ENCODE measurements at places on chromosomes 3 and 15.

DNA sequence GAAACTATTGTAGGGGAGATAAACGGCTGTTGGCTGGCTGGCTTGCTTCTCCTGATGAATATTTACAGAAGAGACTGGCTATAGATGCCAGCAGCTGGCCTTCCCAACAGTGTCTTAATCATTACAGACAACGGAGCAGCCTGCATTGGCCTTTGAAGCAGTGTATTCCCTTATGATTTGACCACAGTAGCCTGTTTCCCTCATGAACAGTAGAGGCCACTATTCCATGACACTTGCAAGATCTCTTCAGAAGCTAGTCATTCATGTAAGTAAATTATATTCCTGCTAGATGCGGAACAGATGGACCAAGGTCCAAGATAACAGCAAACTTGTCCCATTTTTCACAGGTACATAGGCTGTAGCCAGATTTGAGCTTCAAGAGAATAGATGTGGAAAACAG lies 47.3 kb downstream of the TMCO5A start:
- DNase-seq, result no peak

GRCh38 chr3:195773956-195774537 lies 37.7 kb downstream of the MUC4 start:
- DNase-seq, result no peak

- no peak for DNase-seq
These were observed 73.4 kb upstream of the SLC2A2 start for GRCh38 chr3:171099911-171100310.

DNA sequence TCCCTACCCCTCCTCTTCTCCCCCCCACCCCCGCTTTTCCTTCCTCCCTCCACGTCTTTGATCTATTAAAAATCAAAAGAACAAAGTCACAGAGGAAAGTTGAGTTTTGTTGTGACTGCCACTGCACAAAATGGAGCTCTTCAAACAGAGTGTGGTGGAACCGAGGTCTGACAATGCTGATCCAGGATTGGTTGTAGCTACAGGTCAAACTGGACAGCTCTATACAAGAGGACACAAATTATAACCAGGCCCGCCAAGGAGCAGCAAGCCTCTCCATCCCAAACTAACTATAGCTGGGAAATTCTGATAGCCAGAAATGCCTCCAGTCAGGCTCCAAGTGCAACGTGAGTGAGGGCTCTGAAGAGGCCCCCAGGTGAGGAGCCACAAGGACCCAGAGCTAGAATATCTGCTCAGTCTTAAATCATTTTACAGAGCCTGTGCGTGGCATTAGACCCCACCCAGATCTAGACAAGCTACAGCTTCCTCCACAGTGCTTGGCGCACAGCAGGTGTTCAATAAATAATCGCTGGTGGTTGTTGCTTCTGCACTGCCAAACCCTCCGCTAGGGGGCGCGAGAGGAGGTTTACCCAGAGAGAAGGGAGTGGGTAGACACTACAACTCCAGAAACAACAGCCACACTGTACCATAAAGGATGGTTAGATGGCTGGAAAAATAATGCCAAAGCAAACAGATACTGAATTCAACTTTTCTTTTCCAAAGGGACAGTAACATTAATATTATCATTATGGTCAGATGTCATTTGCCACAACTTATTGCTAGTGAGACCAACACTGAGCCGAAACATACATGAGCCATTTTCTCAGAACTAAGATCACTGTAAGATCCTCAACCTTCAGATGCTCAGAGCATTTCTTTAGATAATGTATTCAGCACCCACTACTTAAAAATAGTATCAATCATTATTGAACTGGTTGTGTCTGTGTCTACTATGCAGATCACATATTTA lies 44.6 kb downstream of the ZIC4 start:
- DNase-seq, result peak; percentile 35

- DNase-seq, result no peak
These were observed 433.8 kb upstream of the SUCLG2 start for GRCh38 chr3:68088216-68088615.

DNA sequence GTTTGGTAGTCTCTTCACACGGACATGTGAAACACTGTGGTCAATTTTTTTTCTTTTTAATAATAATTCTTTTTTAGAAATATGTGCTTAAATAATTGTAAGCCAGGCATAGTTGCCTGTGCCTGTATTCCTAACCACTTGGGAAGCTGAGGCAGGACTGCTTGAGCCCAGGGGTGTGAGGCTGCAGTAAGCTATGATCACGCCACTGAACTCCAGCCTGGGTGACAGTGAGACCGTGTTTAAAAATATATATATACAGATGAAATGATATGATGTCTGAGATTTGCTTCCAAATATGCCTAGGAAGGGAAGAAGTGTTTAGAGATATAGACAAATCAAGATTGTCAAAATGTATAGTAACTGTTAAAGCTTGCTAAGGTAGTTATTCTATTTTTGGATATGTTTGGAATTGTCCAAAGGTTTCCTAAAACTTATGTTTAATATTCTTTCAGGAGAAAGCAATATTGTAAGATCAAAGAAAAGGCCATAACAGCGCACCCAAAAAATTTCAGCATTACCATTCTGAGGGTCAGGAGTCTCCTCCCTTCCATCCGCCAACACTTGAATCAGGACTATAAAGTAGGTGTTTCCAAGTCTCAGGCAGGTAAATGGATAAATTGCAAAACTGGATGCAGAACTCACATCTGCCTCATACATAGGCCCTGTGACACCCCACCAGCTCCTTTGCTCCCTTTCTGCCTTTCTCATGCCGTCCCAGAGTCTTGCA lies 532 bp upstream of the SELENOT start:
- DNase-seq, result no peak

All from NCI-H1694 (cell line).